SIG-M5 (cell line): ENCODE measurements at places on chromosomes 7 and 10.

GRCh38 chr7:41880107-41880506, 177.2 kb upstream of the INHBA start:
- DNase-seq, result no peak

- no peak for DNase-seq
These were observed 1.0 kb upstream of the ITGA8 start for GRCh38 chr10:15720635-15721287.

GRCh38 chr7:4531236-4531635, 150.9 kb upstream of the FOXK1 start:
- no peak for DNase-seq

DNA sequence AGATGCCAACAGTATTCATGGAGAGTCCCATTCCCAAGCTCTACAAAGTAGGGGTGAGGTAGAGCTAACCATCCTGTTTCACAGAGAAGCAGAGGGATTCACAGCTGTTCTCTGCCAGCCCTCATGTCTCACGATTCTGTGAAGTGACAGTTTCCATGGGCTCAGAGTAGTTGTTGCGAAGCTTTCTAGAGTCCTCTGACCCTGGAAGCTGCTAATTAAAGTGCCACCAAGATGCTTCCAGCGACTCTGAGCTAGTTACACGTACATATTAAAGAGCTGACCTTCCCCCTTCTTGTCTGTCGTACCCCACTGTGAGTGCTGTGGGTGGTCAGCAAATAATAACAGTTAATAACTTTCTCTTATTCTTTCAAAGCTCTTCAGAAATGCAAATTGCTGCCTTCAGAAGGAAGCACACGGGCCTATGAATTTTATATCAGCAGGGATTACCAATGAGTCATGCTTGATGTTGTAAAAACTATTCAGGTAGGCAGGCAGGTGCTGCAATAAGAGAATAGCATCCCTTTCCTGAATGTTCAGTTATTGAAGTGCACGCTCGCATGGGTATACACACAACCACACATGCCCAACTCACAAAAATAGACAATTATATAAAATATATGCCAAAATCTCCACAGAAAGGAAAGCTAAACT, 34.1 kb downstream of the DNAJB9 start:
- DNase-seq, result no peak

DNA sequence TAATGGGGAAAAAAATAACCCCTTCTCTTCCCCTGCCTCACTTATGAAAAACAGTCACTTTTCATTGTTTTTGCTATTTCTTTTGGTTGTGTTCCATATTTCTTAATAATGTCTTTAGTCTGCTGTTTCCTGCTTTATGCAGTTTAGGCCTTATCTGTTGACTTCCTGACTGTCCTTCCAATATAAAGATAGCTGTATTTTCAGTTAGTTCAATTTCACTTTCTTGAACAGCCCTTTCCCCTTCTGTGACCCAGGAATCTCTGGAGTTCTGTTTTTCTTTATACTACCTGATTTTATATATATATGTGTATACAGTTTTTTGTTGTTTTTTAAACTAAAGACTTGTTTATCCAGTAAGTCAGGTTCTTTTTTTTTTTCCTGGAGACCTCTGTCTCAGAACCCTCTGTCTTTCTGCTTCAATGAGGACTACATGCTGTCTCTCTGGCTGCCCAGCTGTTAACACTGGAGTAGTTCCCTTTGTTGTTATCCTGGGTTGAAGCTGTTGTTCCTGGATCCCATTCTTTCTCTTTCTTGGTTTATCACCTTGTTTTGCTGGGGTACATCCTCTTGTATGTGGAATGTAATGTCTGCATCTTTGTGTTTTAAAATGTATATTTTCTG, 87.2 kb downstream of the GSDME start:
- no peak for DNase-seq

- no peak for DNase-seq
These were observed 130.9 kb downstream of the EMX2 start for GRCh38 chr10:117673230-117674010.

DNA sequence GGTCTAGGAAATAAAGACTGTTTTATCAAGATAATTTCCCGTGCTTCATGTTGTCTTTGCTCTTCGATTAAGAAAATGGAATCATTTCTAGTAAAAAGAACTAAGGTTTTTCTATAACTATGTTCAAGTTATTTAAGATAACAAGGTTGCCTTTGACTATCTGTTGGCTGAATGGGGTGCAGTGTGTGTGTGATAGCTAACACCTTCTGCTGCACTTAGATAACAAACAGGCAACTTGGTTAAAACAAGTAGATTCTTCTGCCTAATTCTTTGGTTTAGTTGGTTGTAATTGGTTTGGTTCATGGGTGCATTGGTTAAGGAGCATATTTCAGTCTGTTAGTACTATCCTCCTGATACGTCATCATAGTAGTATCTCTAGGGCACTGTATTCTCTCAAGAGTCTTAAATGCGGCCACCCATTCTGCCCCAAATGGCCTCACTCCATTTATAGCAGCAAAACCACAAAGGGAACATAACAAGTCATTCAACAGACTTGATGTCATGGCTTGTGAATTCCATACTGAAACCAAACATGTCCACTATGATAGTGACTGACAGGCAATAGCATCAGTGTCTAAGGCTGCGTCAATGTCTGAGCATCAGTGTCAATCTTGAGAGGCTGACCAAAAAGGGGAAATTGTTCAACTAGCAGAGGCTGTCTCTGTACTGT, 55.7 kb downstream of the CCDC3 start:
- DNase-seq, result no peak

GRCh38 chr10:4813023-4813422, 13.0 kb upstream of the AKR1E2 start:
- no peak for DNase-seq

DNA sequence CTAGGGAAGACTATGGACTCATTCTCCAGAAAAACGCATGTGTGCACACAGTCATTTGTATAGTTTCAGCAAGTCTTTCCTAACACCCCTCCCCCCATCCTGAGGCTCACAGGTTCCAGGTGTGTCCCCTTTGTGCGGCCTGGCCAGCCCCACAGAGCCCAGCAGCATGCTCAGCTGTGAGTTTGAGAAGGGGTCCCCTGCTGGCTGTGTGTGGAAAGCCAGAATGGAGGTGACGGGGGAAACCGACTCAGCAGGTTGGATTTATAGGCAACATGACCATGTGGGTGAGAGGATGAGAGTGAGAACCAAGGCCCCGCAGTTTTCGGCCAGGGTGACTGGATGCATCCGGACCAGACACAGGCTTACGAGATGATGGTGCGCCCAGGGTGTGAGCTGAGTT, 9.9 kb downstream of the PTPRE start:
- DNase-seq, result no peak

DNA sequence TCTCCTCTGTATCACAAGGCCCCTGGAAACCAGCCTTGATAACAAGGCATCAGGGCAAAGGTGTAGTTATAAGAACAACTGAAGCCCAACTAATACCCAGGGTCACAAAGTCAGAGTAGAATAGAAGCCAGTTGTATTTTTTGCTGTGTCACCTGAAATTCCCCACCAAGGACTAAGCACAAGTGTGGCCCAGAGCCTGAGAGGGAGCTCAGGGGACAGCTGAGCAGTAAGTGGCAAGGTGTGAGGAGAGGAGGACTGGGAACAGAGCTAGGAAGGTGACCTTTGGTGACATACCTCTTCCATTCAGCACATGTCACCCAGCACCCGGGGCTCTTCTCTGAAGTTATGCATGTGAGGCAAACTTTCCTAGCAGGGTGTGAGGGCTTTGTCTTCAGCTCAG, 179.9 kb downstream of the HECW1 start:
- no peak for DNase-seq

GRCh38 chr10:47058961-47059391, 147.7 kb downstream of the PTPN20 start:
- no peak for DNase-seq

GRCh38 chr10:12703813-12704212, 297.7 kb downstream of the CCDC3 start:
- DNase-seq, result no peak

GRCh38 chr10:33539116-33539515, 204.6 kb upstream of the NRP1 start:
- no peak for DNase-seq

DNA sequence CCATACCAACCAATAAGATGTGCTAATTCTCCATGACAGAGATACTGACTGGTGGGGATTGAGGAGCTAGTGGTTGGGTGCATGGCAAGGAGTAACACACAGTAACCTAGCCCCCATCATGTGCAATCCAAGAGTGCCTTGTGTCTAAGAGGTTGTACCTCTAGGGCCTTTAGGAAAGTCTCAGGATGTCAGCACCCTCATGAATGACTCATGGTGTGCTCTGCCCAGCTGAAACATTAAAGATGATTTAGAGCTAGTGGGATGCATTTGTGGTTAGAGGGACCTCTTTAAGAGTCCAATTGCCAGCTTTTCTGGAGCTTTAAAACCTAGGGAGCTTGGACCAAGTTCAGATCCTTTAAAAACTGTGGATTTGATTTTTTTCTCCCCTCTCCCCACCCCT, 181.1 kb downstream of the HERPUD2 start:
- DNase-seq, result no peak

DNA sequence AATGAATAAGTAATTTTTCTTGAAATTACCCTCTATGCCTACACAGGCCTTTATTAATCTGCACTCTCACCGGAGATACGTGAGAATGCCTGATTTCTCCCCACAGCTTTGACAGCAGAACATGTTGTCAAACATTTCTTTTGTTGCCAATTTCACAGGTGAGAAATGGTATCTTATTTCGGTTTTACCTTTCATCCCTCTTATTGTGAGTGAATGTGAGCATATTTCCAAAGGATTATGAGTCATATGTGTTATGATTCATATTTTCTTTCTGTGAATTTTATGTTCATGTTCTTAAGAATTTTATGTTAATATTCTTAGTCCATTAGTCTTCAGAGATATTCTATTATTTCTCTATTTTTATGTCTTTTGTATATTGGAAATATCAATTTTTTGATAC, 965.1 kb downstream of the CCSER2 start:
- DNase-seq, result no peak

DNA sequence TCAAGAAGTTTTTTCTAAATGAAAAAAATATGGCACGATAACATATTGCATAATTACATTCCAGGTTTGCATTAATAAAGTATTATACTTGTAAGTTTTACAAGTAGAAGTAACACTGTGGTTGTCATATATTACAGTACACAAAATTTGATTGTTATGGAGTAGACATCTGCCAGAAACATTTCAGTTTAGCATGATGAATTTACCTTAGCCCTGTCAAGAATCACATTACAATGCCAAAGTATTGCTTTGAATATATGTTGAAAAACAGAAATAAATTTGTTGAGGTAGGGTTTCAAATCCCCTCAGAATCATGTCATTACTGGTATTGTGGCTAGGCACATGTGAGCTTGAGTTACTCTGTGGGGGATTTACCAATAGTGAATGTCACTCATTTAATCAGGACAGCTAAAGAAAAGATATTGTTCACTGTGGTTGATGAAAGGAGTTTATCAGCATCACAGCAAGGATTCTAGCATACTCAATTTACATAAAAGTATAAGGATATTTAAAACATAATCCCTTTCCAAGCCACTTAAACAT, 112.1 kb downstream of the MDFIC start:
- DNase-seq, result no peak

- no peak for DNase-seq
These were observed 456.8 kb downstream of the KCNMA1 start for GRCh38 chr10:77180794-77181193.

DNA sequence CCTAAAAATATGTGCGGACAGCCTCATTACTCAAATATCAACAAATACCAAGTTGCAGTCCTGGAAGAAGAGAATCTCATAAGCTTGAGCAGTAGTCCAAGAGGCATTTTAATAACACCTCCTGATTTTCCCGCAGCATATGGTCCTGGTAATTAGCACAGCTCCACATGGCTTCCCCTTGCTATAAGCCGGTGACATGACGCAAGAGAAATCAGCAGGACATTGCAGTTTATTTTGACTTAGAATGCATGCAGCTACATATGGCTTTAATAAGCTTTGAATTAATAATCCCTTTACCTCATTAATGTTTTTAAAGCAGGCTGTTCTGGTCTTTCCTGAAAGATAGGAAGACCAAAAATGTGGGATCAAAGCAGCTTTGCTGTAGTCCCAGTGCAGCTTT, 137.6 kb downstream of the RAMP3 start:
- no peak for DNase-seq

DNA sequence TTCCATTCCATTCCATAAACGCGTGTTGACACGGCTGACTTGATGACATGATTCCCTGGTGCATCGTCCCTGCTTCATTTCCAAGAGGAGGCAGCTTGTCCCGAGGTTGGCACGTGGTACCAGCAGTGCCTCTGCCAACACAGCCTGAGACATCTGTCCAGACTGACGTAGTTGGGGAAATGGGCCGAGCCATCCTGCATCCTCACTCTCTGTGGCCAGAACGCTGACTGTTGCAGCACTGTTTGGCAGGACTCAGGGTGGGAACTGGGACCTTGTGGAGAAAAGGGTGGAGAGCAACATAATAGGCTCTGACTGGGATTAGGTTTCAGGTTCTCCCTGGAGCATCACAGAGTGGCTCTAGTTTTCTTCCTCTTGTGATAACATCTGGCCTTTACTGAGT, 118.6 kb upstream of the BTBD16 start:
- DNase-seq, result no peak

GRCh38 chr10:61835069-61835945, 66.2 kb upstream of the ARID5B start:
- no peak for DNase-seq

DNA sequence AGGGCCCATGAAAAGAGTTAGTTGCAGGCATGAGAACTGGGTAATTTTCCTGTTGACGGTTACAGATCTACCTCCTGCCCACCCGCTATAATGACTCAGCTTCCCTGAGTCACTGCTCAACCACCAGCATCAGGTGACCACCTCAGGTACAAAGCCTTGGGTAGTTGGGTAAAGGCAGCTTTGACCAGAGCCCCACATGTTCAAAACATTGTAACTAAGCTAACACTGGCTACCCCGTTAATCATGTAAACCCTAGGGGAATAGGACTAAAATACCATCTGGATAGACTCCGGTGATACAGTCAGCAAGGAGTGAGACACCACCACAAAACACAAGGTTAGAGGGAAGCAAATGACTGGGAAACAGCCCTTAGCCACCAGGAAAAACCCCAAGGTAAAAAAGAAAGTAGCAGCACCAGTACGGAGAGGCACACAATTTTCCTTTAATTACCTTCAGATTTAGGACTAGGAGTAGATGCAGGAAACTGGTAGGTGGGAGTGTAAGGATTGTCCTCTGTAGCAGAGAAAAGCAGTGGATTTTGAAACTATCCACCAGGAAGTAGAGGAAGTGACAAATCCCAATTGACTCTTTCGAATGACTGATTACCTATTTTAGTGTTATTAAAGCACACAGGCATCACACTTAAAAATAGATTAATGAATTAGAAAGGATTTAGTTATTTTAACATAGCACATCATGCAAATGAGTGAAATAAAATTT, 103.5 kb upstream of the PDLIM1 start:
- DNase-seq, result no peak

GRCh38 chr7:117781707-117782106, 91.5 kb downstream of the CTTNBP2 start:
- DNase-seq, result no peak

GRCh38 chr7:875051-875450, 1.3 kb upstream of the GET4 start:
- DNase-seq, result no peak
